ENCODE measurements at places on chromosomes 5 and 9.

DNA sequence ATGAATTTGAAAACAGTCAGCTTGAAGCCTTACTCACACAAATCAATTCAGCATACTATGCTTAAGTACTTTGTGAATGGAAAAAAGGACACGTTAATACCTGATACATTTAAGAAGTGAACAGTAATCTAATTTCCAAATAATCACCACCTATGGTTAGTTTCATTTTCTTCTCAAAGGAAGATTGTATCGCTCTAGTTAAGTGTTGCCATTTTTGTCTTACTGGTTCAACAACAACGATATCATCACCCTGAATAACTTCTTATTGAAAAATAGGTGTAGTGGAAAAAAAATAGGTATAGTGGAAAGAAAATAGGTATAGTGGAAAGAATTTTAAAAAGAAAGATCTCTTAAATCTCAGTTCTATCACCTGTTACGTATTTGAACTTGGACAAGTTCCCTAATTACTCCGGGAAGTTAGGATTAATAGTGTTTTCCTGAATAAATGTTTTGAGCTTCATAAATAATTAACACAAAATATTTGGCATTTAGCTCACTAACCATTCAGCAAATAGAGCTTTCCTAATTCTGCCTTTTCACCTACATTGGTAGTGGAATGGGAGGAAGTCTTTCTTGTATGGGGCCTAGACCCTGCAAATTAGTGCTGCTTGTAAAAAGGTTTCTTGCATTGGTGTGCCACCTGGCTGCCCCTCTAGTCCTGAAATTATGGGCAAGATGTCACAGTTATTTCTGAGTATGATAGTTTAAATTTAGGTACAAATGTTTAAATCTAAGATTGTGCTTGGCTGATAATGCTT is 502.6 kb upstream of the NMUR2 start:
- DNase-seq = no peak

- DNase-seq = no peak
These were observed 342.6 kb upstream of the CDH6 start for GRCh38 chr5:30850866-30851265.

- DNase-seq = no peak
These were observed 29.6 kb upstream of the CXCL14 start for GRCh38 chr5:135608361-135608760.

GRCh38 chr5:178739452-178740180 is 9.2 kb upstream of the ZNF354A start:
- DNase-seq = no peak

GRCh38 chr5:94705427-94705826 is 87.0 kb downstream of the SLF1 start:
- DNase-seq = no peak

DNA sequence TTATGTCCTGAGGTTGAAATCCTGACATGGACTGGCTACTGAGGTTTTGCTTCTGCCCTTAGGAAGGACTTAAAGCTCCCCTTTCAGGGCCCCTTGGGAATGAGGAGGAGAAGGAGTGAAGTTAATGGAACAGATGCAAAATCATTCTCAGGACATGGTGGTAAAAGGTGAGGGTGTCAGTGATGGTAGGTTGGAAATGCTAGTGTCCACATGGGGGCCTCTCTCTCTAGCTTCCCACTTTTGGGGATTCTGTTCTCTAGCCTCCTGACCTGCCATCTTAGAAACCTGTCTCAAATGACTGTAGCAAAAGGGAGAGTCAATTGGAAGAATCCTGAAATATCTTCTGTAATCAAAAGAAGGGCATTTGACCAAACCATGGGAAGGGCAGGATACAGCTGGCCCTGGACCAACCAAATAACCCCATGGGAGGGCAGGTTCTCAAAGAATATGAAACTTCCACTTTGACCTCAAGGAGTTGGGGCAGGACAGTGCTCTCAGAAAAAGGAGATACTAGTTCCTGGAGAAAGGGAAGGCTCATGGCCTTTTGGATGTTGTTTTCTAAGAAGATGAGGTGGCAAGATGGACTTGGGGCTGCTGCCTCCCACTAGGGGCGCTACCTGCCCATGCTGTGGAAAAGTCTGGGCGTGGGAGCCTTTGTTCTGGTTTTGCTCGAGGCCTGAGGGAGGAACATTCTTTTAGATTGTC is 21.2 kb upstream of the MLANA start:
- no peak for DNase-seq

- DNase-seq = no peak
These were observed 213.4 kb downstream of the MARCHF11 start for GRCh38 chr5:15966066-15966640.

Data from stimulated activated CD8-positive, alpha-beta memory T cell treated with anti-CD3 and anti-CD28 coated beads, Interleukin-15, amount 100 ng/mL, for 1 hour (primary cell).